ENCODE measurements at places on chromosomes 1 and 21.
A peak's percentile ranks its signal among the peaks of the same experiment; 100 is the strongest.

- peak; percentile 64 for DNase-seq
Measured at GRCh38 chr1:111471012-111471411, 2.8 kb upstream of the C1orf162 start.

DNA sequence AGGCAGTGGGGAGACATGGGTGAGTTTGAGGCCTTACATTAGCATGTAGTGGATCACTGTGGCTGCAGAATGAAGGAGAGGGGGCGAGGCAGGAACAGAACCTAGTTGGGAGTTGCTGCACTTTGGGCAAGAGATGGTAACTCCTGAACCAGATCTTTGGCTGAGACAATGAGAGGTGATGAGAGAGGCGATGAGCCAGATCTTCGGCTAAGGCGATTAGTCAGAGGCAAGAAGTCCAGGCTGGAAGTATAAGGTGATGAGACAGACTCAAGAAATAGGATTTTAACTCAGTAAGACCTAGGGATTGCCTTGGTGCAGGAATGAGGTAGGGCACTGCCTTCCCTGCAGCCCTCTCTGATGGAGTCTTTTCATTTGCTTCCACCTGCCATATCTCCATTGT, 9.1 kb upstream of the ARTN start:
- DNase-seq = no peak

DNA sequence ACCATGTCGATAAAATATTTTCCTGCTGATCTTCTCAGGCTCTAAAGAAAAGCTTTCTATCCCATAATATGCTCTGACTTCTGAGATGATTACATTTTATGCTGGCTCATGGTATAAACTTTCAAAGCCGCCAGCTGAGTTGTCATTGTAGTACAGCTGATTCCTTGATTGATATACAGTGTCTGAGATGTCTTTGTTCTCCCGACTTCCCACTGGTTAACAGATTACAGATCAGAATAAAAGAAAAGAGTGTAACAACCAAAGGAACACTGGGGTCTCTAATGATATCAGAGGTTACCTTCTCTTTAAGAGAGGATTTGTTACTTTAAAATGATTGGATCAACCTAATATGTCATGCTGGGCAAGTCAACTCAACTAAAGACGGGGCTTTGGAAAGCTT, 485.4 kb upstream of the LRRC7 start:
- DNase-seq = no peak

DNA sequence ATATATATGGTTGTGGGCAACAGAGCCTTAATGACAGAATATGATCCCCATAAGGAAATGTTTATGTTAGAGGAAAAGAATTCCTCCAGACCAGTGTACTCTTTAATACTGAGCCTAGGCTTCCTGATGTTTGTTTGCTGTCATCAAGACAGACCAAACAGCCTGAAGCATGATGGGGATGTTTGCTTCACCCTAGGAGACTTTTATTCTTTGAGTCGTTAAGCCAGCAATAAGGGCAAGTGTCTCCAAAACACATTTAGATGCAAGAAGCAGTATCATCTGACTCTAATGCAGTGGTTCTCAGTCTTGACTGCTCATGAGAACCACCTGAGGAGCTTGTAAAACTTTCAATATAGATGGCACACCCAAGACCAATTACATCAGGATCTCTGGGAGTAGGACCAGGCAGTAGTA, 33.1 kb downstream of the UBE2U start:
- DNase-seq = no peak

Data from T-helper 2 cell treated with Interferon-gamma antibody and Interleukin-4, amounts not matched to agents 5 μg/mL and 100 μg/mL, for 36 hours (primary cell).